Fibroblast of the conjunctiva (primary cell): ENCODE measurements at places on chromosomes 16 and 17.
A peak's percentile ranks its signal among the peaks of the same experiment; 100 is the strongest.

- no peak for DNase-seq
Measured at GRCh38 chr17:57456622-57457021, 200.3 kb downstream of the MSI2 start.

GRCh38 chr16:68247400-68247799 is 2.2 kb downstream of the PLA2G15 start:
- DNase-seq, result no peak

DNA sequence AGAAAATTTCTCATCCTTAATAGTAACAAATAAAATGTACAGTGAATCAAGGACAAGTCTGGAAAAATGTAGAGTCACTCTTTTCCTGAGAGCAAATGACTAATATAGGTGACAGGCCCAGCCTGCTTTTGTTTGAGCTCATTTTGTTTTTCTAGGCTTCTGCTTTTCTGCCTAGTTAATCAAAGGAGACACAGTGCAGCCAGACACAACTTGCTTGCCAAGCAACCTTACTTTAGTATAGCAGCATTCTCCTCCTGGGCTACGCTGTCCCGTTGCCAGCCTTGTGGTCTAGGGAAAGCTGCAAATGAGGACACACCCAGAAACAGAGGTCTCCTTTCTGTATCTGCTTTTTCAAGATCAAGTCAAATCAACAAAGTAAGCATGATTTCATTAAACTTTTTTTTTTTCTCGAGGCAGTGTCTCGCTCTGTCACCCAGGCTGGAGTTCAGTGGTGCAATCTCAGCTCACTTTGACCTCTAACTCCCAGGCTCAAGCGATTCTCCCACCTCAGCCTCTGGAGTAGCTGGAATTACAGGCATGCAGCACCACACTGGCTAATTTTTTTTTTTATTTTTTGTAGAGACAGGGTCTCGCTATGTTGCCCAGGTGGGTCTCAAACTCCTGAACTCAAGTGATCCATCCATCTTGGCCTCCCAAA is 17.2 kb downstream of the GINS3 start:
- DNase-seq, result peak; percentile 42

- no peak for DNase-seq
Measured at GRCh38 chr16:1134776-1135458, 18.0 kb upstream of the CACNA1H start.

GRCh38 chr16:51542981-51543815 is 392.1 kb upstream of the SALL1 start:
- DNase-seq, result no peak
